Fibroblast of lung (primary cell): ENCODE measurements at places on chromosomes 6 and 20. TPM values are rescaled to one million over a fixed set of nuclear protein-coding genes. Genes with fewer than 3 reads are reported as not detected.
A peak's percentile ranks its signal among the peaks of the same experiment; 100 is the strongest.

The ENPP5 gene
- 2.3 and 2.5 TPM in 2 replicates for total RNA-seq

DNA sequence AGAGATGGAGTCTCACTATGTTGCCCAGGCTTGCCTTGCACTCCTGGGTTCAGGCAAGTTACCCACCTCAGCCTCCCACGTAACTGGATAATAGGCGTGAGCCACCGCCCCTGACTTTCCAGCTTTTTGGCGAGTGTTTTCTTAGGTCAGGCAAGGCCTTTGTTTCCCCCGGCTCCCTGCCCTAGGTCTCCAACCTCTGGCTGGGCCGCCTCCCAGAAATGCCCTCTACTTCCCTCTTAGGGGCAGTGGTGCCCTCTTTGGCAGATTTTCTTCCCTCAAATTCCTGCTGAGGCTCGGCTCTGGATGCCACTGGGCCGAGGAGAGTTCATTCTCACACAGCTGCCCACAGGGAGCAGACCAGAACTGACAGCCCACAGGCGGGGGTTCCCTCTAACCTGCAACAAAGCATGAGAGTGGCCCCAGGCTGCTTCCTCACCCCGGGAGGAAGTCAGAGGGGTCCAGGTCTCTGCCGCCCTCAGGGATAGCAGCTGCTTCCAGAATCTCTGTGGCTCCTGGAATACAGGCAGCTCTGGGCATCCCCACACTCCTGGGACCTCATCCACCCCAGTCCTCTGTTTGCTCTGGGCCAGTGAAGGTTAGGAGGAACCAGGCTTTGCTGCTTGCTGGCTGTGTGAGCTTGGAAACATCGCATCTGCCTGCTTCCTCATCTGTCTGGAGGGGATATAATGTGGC is 56.5 kb downstream of the TCP11 start:
- DNase-seq = no peak

- DNase-seq = peak; percentile 87
Observed at GRCh38 chr20:10553326-10553984, 118.3 kb downstream of the SLX4IP start.

DNA sequence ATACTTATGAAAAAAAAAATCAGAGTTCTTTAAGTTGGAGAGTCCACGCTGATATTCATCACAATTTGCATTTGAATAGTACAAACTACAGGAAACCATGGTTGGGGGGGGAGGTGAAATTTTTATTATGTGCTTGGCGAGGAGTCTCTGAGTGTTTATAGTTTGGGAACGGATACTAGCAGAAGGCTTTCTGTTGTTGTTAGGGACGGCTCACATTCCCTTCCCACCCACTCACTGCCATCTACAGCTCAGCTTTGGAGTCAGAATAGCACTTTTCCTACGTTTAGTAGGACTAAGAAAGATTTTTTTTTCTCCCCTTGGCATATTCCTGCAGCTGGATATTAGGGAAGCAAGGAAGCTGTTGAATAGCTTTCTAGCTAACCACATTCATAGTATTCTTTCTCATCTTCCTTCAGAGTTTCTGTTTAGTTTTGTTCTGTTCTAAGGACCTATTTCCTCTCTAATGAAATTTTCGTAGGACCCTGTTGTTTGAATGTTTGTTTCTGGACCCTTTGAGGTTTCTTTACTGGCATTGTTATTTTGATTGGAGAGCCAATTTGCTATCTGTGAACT is 235.1 kb upstream of the ZNF217 start:
- peak; percentile 95 for DNase-seq

DNA sequence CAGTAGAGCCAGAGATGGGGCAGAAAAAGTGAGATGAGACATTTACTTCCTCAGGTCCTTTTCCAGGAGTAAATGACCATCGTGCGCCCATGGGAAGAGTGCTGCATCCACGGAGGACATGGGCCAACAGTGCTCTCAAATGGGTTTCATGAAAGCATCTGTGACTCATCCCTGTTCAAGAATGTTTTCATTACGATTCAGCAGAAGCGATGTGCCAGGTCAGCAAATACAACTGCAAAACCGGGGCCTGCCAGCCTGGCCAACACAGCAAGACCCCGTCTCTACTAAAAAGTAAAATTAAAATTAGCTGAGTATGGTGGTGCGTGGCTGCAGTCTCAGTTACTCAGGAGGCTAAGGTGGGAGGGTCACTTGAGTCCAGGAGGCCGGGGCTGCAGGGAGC is 125.1 kb downstream of the LY86 start:
- peak; percentile 78 for DNase-seq

The SIRPB2 gene
- not detected in 2 replicates for total RNA-seq

DNA sequence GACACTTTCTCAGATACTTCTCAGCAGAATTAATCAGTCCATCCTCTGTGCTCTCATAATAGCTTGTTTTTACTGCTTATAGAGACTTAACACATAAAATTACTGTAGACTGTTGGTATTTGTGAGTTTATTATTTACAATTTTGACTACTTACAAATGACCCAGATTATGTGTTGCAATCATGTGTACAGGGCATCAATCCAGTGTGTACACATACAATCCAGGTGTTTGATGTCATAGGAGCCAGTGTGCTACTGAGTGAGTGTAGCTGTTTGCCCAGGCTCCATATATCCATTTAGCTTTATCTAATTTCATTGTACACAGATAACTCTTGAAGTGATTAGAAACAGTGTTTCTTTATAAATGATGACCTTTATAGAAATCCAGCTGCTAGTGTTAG is 31.3 kb downstream of the TRMT11 start:
- DNase-seq = no peak

GRCh38 chr6:122752459-122752858 is 27.1 kb upstream of the FABP7 start:
- no peak for DNase-seq

- no peak for DNase-seq
Observed at GRCh38 chr6:35224720-35225119, 11.0 kb downstream of the SCUBE3 start.

The FAM83B gene
- under 0.01 TPM in 2 replicates for total RNA-seq

- no peak for DNase-seq
Observed at GRCh38 chr20:53814060-53814459, 220.4 kb upstream of the ZNF217 start.

DNA sequence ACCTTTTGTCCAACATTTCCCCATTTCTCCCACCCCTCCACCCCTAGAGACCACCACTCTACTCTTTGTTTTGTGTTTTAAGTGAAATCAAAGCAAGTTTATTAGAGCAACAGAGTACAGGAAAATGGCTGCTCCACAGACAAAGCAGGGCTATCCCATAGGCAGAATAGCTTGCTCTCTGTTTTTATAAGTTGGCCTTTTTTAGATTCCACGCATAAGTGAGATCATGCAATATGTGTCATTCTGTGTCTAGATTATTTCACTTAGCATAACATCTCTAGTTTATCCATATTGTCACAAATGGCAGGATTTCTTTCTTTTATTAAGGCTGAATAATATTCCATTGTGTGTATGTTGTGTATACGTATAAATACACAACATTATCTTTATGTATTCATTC is 30.1 kb upstream of the SMLR1 start:
- DNase-seq = no peak

- DNase-seq = no peak
Observed at GRCh38 chr6:139490482-139490881, 116.0 kb upstream of the CITED2 start.
